Activated CD4-positive, alpha-beta T cell treated with anti-CD3 and anti-CD28 coated beads, Interleukin-2, amount 50 U/mL, for 16 hours (primary cell): ENCODE measurements at places on chromosomes 1 and 21.

GRCh38 chr21:35988416-35989137 lies 71.7 kb downstream of the SETD4 start:
- no peak for DNase-seq

DNA sequence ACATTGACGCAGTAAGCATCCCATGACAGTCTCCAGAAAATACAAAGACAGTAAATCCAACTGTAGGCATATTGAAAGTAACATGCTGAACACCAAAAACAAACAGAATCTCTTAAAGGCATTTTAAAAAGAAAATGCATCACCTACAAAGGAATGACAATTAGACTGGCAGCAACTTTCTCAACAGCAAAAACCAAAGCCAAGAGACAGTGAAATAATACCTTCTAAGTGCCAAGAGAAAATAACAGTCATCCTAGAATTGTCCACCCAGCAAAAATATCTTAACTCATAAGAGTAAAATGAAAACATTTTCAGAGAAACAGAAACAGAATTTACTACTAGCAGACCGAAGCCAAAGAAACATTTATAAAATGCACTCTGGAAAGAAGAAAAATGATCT lies 20.0 kb downstream of the CCDC185 start:
- DNase-seq = no peak

DNA sequence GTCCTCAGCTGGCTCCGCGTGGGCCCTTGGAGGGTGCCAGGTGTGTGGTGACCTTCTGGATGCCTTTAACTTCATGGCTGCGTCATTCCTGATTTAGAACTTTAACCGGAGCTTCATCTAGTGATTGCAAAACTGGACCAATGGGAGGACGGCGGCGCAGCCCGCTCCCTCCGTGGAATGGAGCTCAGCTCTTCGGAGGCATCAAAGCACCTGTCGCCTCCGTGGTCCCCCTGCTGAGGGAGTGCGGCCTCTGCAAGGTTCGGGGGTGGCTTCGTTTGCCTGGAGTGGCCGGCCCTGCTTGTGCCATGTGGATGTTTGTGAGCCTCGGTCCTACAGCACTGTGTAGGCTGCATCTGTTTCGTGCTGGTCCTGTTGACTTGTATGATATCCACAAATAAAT lies 14.2 kb downstream of the CSTB start:
- no peak for DNase-seq

- no peak for DNase-seq
These were observed at the start of gene GUCA2B for GRCh38 chr1:42152907-42153600. Gene GUCA2B, plus strand, starts transcription at chr1:42153410. Its CDS starts 41 bp downstream, at chr1:42153451.

DNA sequence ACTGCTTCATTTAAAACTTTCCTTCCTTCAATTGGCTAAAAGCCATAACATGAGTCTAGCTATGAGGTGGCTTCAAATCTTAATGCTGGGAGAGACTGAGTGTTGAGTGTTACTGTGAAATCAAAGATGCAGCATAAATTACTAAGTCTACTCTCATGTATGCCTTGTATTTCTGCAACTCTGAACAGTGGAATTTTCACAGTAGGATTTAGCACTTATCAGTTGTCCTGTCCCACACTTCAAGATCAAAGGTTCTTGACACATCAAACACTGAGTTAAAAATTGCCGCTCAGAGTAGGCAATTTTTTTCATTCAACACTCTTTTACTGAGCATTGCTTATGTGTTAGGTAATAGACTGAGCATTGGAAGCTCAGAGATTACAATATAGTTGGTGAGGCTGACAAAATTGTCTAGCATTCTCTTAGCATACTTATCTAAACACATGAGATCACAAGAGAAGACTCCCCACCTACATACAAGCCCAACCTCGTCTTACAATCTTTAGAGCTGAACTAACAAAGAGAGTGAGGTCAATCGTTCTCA lies 56.4 kb upstream of the ADORA3 start:
- DNase-seq = no peak

DNA sequence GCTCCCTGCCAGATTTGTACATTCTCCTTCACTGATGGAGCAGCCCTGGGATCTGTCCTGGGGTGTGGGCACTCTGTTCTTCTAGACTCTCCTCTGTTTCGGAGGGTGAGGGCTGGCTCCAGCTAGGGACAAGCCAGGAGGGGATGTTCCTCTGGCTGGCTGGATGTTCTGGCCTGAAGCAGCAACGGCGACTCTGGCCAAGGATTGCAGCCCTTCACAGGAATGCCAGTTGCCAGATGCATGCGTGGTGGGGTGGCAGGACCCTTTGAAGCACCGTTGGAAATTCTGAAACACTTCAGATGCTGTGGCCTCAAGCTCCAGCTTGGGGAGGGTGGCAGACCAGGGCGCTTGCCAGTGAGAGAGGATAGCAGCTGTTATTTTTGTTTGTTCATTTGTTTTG lies 210.9 kb downstream of the TRABD2B start:
- DNase-seq = no peak

DNA sequence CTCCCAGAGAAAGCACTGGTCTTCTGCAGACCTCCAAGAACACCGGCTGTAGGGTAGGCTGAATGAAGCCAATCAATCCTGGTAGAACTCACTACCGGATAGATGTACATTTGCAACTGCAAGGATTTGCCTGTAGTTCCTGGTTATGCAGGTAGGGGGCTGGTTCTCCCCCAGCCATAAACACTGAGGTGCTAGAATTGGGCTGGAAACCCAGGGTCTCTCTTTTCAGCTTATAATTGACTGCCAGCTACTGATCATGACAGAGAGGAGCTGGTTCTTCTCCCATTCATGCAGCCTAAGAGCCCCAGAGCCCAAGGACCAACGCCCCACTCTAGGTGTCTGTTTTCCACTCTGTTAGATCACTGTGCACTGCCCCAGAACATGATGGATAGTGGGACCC lies 21.5 kb upstream of the MTARC2 start:
- no peak for DNase-seq

DNA sequence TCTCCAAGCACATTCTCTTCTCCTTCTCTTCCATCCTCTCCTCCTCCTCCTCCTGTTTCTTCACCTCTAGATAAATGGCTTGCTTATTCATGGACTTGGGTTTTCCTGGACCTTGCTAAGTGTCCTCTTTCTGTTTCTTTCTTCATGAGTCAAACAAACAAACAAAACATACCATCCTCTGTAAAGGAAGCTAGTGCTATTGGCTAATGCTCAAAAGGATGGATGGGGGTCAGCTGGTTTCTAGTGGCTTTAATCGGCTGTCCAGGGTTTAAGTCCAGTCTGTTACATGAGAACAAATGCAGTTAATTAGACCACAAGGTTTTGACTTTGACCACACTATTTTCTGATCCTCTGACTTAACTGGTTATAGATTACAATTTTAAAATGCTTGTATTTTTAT lies 83.8 kb upstream of the TSPAN2 start:
- DNase-seq = no peak

GRCh38 chr1:30450148-30450817 lies 273.1 kb downstream of the MATN1 start:
- no peak for DNase-seq

DNA sequence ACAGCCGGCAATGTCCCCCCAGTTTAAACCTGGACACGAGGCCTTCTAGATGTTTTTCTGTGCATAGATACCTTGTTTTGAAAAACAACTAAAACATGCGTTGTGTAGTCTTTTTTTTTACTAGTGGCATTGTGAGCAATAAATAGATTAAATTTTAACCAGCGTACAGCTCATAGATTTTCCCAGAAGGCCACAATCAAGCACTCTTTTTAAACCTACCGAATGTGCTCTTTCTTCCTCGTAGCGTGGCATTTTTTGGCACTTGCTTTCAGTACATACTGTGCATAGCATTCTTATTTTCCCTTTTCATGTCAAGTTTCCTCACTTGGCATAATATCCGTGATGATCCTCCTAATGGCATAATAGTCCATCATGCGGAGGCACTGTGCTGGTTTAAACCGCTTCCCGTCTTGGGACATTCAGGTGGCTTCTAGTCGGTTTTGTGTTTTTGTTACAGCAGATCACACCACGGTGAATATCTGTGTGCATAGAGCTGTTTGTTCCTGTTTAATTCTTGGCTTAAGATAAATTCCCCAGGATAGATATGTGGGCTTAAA lies 95.3 kb downstream of the PDE9A start:
- no peak for DNase-seq
